ENCODE measurements at places on chromosomes 13 and 19. TPM values are rescaled to one million over a fixed set of nuclear protein-coding genes. Genes with fewer than 3 reads are reported as not detected.

Gene TEX101
- total RNA-seq: not detected

Gene NTF4
- total RNA-seq: not detected

Gene PLVAP
- total RNA-seq: 51.2 TPM

Gene FXYD3
- not detected for total RNA-seq

Gene ZNF560
- total RNA-seq: not detected

Gene ZNF823
- 13.1 TPM for total RNA-seq

Gene SYDE1
- 14.9 TPM for total RNA-seq

Gene GNG8
- not detected for total RNA-seq

Gene KLK15
- total RNA-seq: not detected

Gene KCTD12
- total RNA-seq: 59.7 TPM

Gene TEX26
- 0.48 TPM for total RNA-seq

- no peak for DNase-seq
Observed at GRCh38 chr13:110993788-110994187, 78.9 kb upstream of the ANKRD10 start.

- DNase-seq: no peak
Observed at GRCh38 chr19:5186293-5187050, 154.1 kb downstream of the PTPRS start.

GRCh38 chr13:63463782-63464610 is 2048.3 kb upstream of the PCDH20 start:
- DNase-seq: no peak

DNA sequence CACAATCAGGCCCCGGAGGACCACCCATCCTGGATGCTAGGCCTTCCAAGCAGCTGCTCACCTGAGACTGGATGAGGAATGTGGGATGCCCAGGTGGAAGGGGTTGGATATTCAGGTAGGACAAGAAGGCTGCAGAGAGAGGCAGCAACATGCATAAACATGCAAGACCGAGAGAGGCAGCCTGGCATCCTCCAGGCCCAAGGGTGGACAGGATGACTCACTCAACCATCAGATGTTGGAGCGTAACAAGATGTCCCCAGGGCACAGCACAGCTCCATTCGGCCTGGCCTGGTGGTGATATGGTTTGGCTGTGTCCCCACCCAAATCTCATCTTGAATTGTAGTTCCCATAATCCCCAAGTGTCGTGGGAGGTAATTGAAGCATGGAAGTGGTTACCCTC is 10.0 kb upstream of the CABP5 start:
- DNase-seq: no peak

DNA sequence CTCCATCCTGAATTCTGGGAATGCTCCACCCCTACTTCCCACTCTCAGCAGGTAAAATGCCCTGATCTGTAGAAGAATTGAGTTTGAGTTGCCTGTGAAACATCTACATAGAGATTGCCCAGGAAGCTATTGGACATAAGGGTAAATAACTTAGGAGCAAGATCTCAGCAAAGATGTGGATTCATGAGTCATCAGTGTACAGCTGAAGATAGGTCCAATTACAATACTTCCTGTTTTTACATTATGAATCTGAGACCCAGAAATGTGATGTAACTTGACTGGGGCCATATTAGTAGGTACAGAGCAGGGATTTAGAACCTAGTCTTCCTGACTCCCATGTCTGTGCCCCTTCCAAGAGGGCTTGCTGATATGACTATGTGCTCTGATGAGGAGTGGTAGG is 79.4 kb upstream of the FNDC3A start:
- no peak for DNase-seq

DNA sequence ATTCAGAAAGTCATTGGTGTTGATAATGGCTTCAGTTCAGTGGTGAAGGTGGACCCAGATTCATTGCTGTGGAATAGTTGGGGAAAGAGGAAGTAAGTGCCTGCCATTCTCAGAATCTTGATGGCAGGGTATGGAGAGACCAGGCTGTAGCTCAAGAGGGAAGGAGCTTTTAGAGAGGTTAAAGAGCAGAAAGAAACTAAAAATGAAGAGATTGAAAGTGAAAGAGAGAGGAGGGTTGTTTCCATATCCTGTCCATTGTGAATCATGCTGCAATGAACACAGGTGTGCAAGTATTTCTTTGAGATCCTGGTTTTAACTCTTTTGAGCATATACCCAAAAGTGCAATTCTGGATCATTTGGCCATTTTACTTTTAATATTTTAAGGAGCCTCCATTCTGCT is 12.5 kb downstream of the GJB6 start:
- no peak for DNase-seq

- DNase-seq: no peak
Observed at GRCh38 chr13:49539313-49539712, 43.6 kb downstream of the PHF11 start.

GRCh38 chr19:29836409-29836825 is 24.6 kb downstream of the CCNE1 start:
- no peak for DNase-seq

DNA sequence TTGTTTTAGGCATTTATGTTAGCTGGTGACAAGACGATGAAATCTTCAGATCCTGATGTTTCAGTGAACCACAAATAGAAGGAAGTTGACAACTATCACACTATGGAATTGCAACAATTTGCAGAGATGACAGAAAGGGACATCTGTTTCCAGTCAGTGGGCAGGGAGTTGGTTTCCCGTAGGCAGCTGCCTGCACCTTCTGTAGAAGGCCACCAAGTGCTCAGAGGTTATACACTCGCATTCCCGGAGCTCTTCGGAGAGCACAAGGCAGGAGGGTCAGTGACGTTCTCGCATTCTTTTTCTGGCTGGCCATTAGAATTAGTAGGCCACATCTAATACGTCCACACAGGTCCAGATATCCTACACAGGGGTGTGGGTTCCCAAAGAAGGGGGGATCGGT is 129.4 kb downstream of the SHISA2 start:
- no peak for DNase-seq

DNA sequence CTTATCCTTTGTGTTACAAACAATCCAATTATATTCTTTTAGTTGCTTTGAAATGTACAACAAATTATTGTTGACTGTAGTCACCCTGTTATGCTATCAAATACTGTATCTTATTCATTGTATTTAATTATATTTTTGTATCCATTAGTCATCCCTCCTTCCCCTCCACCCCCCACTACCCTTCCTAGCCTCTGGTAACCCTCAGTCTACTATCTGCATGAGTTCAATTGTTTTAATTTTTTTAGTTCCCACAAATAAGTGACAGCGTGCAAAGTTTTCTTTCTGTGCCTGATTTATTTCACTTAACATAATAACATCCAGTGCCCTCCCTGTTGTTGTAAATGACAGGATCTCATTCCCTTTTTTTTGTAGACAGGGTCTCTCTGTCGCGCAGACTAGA is 4.5 kb downstream of the SAE1 start:
- DNase-seq: no peak

GRCh38 chr13:42968906-42969305 is 23.1 kb downstream of the EPSTI1 start:
- DNase-seq: peak; percentile 28

DNA sequence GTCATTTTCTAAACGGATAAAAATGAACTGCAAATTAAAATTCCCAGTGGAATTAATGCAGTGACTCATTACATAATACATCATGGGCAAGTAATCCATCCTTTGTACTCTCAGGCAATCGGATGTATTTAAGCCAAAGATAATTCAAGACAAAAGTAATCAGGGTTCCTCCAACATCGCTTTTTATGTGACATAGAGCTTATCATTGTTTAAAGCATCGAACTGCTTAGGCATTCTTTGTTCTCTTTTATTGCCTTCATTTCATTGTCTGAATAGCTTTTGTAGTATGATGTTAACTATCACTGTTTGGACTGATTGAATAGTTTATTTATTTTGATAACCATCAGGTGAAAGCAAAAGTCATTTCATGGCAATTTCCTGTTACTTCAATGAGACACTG is 209.4 kb downstream of the ITGBL1 start:
- DNase-seq: no peak

GRCh38 chr13:78160793-78161192 is 242.2 kb upstream of the EDNRB start:
- DNase-seq: no peak

- DNase-seq: peak; percentile 65
Observed at GRCh38 chr19:12913851-12914690, 5.0 kb downstream of the SYCE2 start.

DNA sequence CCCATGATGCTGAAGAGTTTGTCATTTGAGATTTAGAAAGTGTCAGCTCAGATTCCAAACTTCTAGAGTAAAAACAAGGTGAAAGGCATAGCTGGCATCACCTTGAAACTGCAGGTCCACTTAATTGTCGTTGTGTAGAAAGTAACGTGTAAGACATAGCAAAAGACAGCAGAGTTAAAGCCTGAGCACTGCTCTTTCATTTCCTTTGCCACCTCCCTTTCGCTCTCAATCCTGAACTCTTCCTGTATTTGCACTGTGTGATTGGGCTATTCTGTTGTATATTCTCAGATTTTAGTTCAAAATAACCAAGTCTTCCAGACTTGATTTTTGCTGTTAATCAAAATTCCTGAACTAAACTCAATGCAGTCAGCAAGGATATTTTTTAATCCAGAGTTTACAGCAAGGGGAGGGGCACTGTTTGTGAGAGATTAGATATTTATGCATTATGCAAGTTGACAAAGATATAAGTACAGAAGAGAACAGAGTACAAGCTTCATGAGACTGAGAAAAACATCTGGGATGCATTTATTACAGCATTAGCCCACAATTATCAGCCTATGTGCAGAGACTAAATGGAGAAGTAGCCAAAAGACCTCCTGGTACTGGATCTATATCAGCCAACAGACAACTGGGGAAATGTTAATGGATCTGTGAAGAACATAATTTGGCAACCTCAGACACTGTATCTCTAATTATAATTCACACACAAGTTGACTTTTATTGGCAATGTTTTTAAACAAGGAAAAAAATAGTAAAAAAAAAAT is 328.6 kb downstream of the SUCLA2 start:
- no peak for DNase-seq

- DNase-seq: no peak
Observed at GRCh38 chr13:34435338-34435737, 506.7 kb upstream of the NBEA start.

DNA sequence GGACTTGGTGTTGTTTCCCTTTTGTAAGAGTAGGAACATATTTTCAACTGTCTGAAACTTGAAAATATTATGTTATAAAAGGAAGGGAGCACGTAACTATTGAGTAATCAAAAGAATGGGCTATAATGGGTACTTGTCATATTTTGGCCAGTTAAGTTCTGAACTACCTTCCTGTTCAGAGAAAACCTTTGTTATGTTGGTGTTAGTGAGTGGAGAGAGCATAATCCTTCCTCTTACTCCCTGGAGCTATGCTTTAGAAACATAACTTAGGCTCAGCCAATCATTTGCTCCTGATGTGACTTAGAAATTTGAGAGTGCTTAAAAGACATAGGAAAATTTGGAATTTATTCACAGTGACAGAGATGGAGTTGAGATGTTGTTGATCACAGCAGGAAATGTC is 482.5 kb upstream of the SPRY2 start:
- no peak for DNase-seq

- DNase-seq: no peak
Observed at GRCh38 chr19:29524912-29525831, 622 bp upstream of the VSTM2B start.

DNA sequence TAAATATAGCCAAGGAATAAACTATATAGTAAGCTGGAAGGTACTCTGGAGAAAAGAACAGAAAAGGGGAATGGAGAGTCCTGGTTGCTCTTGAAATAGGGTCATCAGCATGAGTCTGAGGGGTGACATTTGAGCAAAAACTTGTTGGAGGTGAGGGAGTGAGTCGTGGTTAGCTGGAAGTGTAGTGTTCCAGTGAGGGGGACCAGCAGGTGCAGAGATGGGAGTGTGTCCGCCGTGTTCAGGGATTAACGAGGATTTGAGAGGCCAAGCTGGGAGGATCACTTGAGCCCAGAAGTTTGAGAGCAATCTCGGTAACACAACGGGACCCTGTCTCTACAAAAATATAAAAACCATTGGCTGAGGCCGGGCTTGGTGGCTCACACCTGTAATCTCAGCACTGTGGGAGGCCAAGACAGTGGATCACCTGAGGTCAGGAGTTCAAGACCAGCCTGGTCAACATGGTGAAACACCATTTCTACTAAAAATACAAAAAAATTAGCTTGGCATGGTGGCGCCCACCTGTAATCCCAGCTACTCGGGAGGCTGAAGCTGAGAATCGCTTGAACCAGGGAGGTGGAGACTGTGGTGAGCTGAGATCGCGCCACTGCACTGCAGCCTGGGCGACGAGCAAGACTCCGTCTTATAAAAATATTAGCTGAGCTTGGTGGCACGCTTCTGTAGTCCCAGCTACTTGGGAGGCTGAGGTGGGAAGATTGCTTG is 1.1 kb downstream of the SUPT5H start:
- no peak for DNase-seq

GRCh38 chr19:17266589-17266974 is 661 bp upstream of the BABAM1 start:
- DNase-seq: no peak

GRCh38 chr13:91134803-91135184 is 212.7 kb upstream of the MIR17HG start:
- DNase-seq: no peak

GRCh38 chr19:18070181-18070580 is 16.6 kb downstream of the IL12RB1 start:
- DNase-seq: no peak

GRCh38 chr19:2234996-2235380 is 1.1 kb downstream of the PLEKHJ1 start:
- DNase-seq: no peak

GRCh38 chr13:97223711-97224541 is 1.8 kb downstream of the MBNL2 start:
- peak; percentile 83 for DNase-seq

DNA sequence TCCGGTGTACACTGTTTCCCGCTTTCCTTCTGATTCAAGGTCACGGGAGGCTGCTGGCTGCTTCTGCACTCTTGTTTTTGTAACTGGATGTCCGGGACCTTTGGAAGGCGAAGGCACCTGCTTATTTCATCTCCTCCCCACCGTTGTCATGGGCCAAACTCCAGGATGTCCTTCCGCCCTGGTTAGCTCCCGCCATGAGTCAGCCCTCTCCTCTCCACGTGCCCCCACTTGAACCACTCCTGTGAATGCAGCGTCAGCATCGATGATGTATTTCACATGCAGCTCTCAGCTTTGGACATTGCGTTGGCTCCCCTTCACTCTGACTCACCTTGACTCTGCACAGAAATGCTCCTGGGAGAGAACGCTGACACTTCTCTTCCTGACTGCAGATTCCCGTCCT is 5.5 kb upstream of the GALP start:
- DNase-seq: no peak

GRCh38 chr19:28889941-28890670 is 322.8 kb downstream of the UQCRFS1 start:
- no peak for DNase-seq

DNA sequence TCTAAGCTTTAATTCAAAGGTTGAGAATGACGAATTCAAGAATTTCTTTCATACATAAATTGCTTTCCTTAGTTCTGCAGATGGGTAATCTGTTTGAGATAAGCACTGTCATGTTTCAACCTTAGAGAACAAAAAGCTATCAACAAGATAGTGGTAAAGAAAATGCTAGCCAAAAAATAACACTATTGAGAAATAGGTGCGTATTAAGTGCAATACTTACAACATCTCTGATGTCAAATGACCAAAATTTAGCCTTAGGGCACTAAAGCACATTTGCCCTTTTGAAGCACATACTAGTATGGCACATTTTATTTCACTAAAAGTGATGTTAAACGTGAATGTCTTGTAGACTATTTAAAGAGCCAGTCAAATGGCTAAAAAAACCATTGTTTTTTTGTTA is 4.9 kb downstream of the KBTBD6 start:
- DNase-seq: no peak
